ENCODE measurements at places on chromosomes 2 and 18. TPM values are rescaled to one million over a fixed set of nuclear protein-coding genes. Genes with fewer than 3 reads are reported as not detected.

Gene KCNJ13
- not detected for total RNA-seq

Gene LYG1
- total RNA-seq: 0.39 TPM

Gene SERPINB7
- total RNA-seq: not detected

Gene MYL12B
- 711 TPM for total RNA-seq

Gene PPP1R1C
- total RNA-seq: not detected

Gene GPR45
- total RNA-seq: not detected

Gene CRACDL
- total RNA-seq: 9.7 TPM

Gene ADAM23
- total RNA-seq: 15.3 TPM

Gene GCG
- total RNA-seq: not detected

Gene CD8B
- total RNA-seq: not detected

Gene AAK1
- 46.3 TPM for total RNA-seq

Gene EGR4
- total RNA-seq: not detected

Gene ABCA12
- under 0.01 TPM for total RNA-seq

Gene RAPGEF4
- total RNA-seq: 6.1 TPM

Gene UGT1A10
- not detected for total RNA-seq

Gene HOXD13
- total RNA-seq: not detected
